ENCODE measurements at places on chromosomes 16 and 17.

DNA sequence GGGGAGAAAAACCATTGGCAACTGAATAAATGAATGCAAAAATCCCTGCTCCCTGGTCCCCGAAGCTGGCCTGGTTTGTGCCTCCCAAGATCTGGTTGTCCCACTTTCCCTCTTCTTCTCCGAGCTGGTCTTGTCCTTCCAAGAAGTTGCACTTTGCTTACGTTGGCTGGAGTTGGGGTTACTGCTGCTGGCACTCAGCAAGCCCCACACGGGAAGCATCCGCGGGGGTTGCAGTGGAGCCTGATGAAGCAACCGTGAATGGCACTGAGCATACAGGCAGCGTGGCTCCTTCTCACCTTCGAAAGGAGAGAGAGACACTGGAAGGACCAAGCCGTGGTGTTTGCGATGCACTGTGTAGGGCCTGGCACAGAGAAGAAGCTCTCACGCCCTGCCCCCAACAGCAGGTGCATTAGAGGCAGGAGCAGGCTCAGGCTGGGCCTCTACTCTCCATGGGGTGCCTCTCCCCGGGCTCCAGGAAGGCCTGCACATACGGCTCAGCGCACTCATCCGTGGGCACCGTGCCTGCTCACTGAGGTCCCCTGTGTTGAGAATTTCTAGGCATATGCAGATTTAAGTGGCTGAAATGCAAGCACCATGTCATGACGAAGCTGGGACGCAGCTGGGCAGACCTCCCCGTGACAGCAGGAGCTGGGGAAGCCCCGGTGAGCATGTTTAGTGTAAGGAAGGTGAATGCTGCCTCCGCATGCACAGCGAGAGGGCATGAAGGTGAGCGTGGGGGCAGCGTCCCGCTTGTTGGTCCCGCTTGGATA, 12.1 kb downstream of the CA5A start:
- no peak for DNase-seq

DNA sequence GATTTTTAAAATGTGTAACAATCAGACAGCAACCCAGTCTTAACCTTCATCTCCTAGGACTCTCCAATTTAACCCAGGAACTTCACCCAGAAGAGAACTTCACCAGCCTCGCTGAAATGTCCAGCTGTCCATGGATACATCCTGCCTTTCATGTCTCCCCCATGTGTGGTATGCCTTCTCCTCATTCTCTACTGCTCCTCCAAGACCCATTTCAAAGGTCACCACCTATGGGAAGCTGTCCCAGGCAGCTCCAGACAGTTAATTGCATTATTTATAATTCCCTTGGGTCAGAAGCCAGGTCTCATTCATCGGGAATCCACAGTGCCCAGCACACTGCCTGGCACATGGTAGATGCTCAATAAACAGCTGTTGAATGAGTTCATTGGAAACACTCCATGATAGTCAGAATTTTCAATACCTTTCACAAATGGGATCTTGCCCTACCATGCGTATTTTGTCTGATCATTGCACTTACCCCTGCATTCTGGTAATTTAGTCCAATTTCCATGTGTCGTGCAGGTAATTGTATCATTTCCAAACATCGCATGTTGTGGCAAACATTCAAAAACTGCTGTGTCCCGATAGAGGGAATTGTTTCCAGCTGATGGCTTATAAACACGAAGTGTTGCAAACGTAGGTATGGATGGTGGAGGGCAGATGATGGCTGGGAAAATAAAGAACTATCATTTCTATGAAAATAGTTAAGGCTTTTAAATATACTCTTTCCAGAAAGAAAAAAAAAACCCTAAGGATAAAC, 9.0 kb downstream of the APOH start:
- no peak for DNase-seq

GRCh38 chr16:62391134-62391533, 354.9 kb upstream of the CDH8 start:
- no peak for DNase-seq

GRCh38 chr16:82641336-82641984, 14.7 kb downstream of the CDH13 start:
- no peak for DNase-seq

DNA sequence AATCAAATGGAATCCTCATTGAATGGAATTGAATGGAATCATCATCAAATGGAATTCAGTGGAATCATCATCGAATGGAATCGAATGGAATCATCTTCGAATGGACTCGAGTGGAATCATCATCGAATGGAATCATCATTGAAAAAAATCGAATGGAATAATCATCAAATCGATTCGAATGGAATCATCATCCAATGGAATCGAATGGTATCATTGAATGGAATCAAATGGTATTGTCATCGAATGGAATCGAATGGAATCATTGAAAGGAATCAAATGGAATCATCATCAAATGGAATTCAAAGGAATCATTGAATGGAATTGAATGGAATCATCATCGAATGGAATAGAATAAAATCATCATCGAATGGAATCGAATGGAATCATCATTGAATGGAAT, 619.3 kb downstream of the TP53TG3F start:
- DNase-seq, result no peak

DNA sequence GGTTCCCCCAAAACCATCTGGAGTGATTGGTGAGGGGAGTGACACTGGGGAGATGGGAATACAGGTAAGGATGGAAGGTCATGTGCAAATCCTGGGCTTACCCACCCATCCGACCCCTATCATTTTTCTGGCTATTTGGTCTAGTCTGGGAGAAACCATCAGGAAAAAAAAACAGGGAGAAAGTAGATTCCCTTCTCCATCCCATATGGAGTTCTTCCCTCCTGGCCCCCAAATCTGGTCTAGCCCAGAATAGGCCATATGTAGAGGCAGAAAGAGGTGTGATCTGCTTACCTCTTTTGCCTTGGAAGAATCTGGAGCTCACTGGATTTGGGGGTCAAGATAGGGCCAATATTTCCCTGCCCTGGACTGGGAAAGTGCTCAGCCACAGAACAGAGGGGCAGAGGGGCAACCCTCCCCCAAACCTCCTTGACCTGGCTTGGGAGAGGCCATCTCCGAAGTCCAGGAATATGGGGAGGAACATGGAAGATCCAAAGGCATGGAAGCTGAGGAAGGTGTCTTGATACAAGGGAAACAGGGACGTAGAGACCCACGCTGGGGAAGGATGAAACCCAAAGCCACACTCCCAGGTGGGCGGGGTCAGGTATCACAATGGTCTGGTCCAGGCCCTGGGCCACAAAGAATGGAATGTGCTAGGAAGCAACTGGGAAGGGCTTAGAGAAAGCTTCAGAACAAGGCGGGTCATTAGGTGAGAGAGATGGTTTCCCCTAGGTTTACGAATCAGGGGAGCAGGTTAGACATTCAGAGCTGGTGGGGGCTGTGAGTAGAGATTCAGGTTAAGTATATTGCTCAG, 16.2 kb downstream of the CHRNB1 start:
- DNase-seq, result no peak

GRCh38 chr16:1152123-1152638, 725 bp upstream of the CACNA1H start:
- DNase-seq, result peak; percentile 55

GRCh38 chr17:36829676-36830075, 107.6 kb upstream of the LHX1 start:
- no peak for DNase-seq

DNA sequence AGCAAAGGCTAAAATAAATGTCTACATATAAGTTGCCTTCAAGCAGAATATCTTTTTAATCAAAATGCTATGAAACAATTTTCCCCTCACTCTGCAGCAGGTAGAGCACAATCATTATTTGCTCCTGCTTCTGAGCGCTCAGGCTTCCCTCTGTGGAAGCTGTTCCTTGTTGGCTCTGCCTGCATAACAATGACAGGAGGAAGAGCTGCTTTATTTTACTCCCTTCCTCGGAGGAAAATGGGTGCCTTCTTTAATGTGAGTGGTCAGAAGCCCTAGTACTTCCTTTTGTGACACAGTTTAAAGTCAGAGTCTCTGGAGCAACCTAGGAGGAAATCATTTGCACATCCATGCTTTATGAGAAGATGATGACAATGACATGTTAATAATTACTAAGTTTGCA, 492.1 kb downstream of the CDH8 start:
- DNase-seq, result no peak

GRCh38 chr17:43219746-43220380, 8.2 kb downstream of the TMEM106A start:
- no peak for DNase-seq

Measured in stimulated activated naive CD4-positive, alpha-beta T cell treated with Interleukin-2 at 50 U/mL for 16 hours (primary cell).